ENCODE measurements at places on chromosomes 5 and 9.

- DNase-seq, result no peak
Observed at GRCh38 chr5:149456597-149457392, 77.7 kb upstream of the IL17B start.

GRCh38 chr5:73780302-73781080, 154.5 kb downstream of the ARHGEF28 start:
- no peak for DNase-seq

DNA sequence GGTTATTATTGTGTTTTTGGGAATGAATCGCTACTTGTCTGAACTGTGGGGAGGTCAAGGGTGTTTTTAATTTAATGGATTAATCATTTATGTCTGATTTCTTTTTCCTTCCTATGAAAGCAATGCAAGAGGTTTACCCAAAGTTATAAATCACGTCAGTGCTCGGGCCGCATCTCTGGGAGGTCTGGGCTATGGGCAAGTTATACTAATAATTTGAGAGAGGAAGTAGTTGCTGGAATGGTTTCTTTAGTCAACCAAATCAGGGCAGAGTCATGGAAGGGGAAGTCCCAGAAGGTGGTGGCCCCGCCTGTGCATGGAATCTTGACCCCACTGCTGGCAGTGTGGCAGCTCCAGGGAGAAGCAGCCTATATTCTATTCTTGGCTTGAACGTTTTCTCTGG, 180.2 kb downstream of the HSPA4 start:
- DNase-seq, result no peak

- DNase-seq, result no peak
Observed at GRCh38 chr5:58182287-58182841, 277.5 kb downstream of the PLK2 start.

DNA sequence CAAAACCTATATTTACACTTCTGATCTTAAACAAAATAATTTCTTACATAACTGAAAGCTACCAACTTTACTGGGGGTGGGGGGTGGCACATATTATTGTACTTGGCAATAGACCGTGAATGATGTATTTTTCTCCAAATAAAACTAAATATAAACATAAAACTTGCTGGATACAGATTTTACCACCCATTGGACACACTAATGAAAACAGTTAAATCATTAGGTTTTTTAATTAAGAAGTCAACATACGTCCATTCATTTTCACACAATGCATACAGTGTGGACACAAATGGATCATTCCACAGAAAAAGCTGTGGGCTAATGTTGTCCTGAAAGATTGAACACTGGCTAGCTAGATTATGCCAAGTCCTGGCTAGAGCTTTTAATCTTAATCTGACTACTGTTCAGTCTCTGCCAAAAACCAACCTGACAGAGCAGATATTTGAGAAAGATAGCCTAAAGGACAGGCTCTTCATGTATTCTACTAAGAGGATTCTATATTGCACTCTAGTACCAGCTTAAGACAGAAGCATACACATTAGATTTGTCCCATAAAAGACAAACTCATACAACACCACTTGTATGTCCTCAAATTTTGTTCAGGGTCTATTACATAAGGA, 118.1 kb downstream of the SIL1 start:
- no peak for DNase-seq

DNA sequence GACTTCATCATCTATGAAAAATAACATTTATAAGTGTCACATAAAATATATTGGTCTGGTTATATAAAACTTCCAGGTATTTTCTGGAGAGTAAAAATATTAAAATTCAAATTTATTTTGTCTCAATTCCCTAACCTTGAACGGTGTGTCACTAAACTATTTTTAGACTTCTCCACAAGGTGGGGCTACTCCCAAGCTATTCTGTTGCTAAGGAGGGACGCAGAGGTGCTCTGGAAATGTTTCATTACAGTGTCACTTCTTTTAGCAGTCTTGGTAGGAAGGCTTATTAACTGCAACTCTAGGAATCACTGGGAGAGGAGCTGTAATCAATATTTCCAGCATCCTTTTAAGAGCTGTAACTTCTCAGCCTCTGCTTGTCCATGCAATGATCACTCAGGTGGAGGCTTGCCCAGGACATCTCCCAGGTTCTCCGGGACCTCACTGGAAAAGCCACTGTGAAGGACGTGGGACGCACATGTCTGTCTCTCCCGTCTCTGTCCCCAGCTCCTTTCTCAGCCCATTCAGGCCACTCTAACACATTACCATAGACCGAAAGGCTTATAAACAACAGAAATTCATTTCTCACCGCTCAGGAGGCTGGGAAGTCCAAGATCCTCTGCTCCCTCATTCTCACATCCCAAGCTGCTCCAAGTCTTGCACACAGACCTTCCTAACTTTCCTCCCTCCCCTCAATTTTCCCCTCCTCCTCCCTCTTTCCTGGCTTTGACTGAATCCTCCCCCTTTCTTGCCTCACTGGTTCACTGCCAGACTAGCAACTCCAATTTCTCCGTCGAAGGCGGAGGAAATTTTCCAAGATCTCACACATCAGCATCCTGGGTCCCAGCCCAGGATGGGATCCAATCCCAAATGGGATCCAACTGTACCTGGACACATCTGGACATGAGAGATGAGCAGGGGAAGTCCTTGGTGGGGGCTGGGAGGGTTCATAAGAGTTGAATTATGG, 32.7 kb upstream of the DNAH5 start:
- no peak for DNase-seq

GRCh38 chr9:107051392-107051791, 188.4 kb downstream of the ZNF462 start:
- no peak for DNase-seq

- DNase-seq, result no peak
Observed at GRCh38 chr9:110143950-110144545, 63.9 kb downstream of the C9orf152 start.

- DNase-seq, result no peak
Observed at GRCh38 chr5:74240783-74241750, 399.5 kb downstream of the ENC1 start.

- no peak for DNase-seq
Observed at GRCh38 chr9:13715430-13715829, 435.9 kb upstream of the MPDZ start.

DNA sequence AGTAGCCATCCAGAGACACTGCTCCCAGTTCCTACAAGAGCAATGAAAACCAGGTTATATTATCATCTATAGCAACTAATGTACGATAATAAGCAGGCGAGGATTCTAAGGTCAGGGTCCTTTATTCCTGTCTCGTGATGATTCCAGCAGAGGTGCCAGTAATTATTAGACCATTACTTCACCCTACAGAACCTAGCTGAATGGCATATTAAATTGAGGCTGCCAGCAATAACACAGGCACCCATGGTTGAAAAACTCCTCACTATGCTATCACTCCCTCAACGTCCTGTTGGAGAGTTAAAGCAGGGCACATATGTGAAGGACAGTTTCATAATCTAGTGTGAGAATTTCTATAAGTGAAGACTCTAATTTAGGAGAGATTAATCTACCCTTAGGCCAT, 29.7 kb downstream of the DCAF12 start:
- DNase-seq, result no peak

- DNase-seq, result no peak
Observed at GRCh38 chr5:37720550-37720952, 119.3 kb downstream of the GDNF start.

DNA sequence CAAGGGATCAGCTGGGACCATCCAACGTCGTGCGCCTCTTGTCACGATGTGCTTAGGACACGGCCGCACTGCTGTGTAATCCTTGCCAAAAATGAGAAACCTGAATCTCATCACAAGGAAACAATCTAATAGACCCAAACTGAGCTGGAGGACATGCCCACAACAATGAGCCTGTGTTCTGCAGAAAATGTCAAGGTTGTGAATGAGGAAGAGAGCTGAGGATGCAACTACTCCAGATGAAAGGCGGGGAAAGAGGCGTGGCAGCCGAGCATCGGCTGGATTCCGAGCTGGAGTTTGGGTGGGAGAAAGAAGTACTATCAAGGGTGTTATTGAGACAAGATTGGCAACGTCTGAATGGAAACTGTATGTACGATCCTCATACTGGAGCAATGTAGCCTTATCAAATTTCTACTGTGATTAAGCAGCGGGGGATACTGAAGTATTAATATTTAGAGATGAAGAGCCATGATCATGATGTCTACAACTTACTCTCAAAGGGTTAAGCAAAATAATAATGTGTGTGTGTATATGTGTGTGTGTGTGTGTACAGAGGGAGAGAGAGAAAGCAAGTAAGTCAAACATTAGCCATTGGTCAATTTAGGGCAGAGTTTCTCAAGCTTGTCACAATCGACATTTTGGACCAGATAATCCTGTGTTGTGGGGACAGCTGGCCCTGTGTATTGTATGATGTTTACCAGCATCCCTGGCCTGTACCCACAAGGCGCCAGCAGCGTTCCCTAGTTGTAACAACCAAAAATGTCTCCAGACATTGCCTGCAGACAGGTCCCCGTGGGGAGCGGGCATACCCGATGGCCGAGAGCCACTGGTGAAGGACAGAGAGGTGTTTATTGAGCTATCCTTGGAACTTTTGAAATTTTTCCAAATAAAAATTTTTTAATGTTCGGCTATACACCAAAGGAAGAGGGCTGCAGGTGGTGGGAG, 46.5 kb downstream of the DUSP1 start:
- no peak for DNase-seq

DNA sequence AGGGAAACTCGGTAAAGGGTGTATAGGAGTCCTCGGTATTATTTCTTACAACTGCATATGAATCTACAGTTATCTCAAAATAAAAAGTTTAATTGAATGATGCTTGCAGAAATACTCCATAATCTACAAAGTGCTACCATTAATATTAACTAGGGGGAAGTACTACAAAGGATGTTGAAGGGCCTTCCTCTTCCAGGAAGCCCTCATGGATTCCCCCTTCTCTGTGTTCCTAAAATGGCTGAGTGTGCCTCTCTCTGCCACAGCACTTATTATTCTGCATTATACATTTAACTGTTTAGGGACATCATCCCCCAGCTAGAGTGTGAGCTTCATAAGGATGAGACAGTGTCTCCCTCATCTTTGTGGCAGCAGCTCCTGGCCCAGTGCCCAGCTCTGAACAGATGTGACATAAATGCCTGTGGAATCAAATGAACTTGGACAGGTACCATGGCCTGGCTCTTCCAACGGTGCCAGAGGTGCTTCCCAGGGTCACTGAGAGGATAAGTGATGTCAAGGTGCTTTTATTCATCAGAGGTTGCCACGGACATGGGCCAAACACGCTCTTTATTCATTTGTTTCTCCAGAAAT, 99.5 kb downstream of the PAX5 start:
- DNase-seq, result peak; percentile 16

DNA sequence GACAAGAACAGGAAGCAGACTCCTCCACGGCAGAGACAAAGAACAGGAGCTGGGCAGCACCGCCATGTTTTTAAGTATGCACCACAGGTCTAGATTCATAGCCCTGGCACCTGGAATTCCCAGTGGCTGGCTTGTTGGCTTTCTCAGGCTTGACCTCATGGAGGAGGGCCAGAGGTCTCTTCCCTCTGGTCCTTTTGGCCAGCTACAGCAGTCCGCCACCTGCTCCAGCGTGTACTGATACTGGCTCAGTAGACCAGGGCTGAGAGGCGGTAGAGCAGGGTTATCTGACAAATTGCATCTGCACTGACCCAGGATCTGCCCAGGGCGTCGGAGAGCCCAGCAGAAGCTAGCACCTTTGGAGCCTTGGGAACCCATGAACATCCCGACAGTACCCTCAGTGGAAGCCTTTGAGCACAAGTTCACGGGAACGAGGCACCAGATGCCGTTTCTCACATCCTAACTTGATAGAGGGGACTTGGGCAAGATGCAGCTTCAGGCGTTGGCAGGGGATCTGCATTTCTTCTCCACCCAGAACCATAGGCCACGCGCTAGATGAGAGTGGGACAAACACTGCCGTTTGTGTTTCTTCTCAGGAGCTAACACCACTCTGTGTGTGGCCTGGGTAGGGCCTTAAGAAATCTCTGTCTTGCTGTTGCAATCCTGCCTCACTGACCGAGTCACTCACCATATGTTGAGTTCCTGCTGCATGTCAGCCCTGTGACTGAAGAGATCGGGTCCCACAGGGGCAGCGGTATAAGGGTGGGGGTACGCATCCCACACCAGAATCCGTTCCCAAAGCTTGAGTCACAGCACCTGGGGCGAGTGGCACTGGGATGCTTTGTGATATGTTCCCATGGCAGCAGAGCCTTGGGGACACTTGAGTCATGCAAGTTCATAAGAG, 90.3 kb upstream of the OTULINL start:
- no peak for DNase-seq

DNA sequence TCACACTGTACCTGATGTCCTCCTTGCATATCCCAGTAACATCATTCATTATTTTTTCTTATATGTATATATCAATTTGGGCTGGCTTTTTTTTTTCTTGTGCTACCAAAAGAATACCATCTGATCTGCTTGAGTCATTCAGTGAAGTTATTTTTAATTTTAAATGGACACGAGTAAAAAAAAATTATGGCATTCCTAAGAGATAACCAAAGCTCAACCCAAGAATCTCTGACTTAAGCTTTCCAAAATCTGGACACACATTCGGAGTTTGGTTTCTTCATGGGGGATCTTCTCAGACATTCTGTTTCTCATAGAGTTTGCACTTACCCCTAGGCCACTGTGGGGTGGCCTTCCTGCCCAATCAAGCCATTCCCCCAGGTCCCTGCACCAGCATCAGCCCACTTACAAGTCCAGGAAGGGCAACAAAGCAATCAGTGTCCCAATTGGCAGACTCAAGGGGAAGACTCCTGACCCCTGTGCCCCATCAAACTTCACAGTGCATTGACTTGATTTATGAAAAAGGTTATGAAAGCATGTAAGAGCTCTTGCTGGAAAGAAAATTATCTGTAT, 49.2 kb upstream of the SPDL1 start:
- DNase-seq, result no peak

- no peak for DNase-seq
Observed at GRCh38 chr9:118809160-118809625, 560.0 kb downstream of the BRINP1 start.

- DNase-seq, result no peak
Observed at GRCh38 chr5:155027993-155028629, 14.6 kb downstream of the KIF4B start.

GRCh38 chr9:14313951-14314423, at the start of gene NFIB:
NFIB (minus strand) TSS chr9:14314141; CDS start chr9:14313511, 630 bp downstream.
- DNase-seq, result no peak

GRCh38 chr9:1490341-1491232, 440.4 kb downstream of the DMRT2 start:
- DNase-seq, result no peak

- no peak for DNase-seq
Observed at GRCh38 chr5:64790210-64790609, 21.5 kb downstream of the CWC27 start.

DNA sequence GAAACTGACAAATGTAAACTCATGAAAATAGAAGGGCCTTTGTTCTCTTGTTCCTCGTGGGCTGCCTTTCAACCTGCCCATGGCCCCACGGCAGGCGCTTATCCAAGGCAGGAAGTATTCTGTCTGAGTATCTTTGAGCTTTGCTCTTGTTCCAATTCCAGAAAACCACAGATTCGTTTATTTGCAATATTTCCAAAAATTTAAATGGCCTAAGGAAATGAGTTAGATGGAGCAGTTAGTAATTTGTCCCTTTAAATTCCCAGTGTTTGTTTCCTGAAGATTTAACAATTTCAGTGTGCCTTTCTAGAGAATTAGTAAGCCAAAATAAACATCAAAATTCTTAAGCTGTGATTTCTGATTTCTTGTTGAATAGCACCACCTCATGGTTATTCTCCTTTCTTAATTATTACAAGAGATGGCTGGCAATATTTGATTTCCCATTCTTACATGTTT, 299.4 kb upstream of the RASA1 start:
- DNase-seq, result no peak

- DNase-seq, result no peak
Observed at GRCh38 chr9:96508227-96508940, 58.4 kb downstream of the HABP4 start.
